ENCODE measurements at places on chromosomes 11 and 22. TPM values are rescaled to one million over a fixed set of nuclear protein-coding genes. Genes with fewer than 3 reads are reported as not detected.

The NXPE4 gene
- total RNA-seq: not detected

- DNase-seq: no peak
Measured at GRCh38 chr11:89358761-89359160, 132.4 kb downstream of the NOX4 start.

DNA sequence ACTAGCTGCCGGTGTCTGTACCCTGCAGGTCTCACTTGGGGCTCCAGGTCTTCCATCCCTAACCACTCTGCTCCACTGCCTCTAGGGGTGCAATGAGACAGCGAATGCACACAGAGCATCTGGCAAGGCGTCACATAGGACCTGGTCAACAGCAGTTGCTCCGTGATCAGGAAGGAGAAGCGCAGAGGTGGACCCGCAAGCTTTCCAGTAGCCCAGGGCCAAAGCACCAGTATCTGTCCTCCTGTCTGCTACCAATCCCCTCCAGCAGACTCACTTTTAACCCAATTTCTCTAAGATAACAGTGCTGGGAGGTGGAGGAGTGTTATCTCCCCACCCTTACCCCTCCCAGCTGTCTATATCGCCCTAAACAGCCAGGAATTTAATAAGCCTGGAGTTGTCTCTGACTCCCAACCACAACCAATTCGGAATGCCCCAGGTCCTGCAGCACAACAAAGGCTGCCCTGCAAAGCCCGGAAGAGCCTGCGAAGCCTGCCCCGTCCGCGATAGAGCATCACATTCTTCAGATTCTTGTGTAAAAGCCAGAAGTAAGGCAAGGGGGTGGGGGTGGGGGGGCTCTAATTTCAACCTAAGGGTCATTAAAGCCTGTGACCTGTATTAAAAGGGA is 19.3 kb downstream of the MYH9 start:
- no peak for DNase-seq

The ARHGEF17 gene
- 113 TPM for total RNA-seq

- DNase-seq: no peak
Measured at GRCh38 chr11:23284631-23285030, 424.4 kb upstream of the CCDC179 start.

DNA sequence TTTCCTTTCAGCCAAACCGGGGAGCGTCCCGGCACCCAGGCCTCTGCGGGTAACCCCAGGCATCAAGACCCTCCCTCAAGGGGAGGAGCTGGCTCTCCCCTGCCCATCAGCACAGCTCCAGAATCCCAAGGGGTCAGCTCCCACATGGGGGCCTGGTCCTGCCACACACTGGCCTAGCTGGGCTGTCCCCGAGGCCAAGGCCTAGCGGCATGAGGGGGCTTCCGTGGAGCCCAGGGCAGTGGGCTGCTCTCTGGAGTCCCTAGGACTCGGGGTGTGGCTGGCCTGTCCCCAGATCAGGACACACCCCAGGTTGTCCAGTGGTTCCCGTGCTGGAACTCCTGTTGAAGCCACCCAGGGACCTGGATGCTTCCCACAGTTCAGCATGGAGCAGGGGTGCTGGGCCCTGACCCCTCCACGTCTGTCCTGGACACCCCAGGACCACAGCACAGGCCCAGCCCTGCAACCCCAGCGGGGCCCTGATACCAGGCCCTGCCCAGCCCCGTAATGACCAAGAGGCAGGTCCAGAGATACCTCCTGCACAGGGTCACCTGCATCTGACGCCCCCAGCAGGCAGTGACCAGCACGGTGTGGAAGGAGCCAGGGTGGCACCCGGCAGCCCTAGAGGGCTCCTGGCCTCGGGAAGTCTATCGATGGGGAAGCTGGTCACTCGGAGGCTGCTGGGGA is 5.5 kb downstream of the HRAS start:
- peak; percentile 88 for DNase-seq

GRCh38 chr11:38718659-38719058 is 2120.6 kb upstream of the RAG2 start:
- DNase-seq: no peak

- no peak for DNase-seq
Measured at GRCh38 chr11:119254239-119254638, 48.1 kb downstream of the CBL start.

DNA sequence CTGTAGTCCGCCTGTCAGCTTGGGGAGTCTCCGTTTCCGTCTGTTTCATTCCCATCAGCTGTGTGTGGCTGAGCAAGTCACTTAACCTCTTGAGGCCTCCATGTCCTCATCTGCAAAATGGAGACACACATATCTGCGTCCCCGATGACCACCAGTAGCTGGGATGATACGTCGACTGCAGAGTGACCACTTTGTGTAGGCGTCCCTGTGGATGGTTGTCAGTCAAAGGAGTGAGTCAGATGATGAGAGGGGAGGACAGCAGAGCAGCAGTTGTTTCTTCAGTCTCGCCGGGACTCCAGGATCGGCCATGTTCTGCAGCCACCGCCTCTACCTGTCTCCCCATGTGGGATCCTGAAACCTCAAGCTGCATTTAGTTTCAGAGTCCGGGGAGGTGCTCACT is 19.9 kb downstream of the MGAT3 start:
- no peak for DNase-seq

The SEPTIN5 gene
- 214 TPM for total RNA-seq

DNA sequence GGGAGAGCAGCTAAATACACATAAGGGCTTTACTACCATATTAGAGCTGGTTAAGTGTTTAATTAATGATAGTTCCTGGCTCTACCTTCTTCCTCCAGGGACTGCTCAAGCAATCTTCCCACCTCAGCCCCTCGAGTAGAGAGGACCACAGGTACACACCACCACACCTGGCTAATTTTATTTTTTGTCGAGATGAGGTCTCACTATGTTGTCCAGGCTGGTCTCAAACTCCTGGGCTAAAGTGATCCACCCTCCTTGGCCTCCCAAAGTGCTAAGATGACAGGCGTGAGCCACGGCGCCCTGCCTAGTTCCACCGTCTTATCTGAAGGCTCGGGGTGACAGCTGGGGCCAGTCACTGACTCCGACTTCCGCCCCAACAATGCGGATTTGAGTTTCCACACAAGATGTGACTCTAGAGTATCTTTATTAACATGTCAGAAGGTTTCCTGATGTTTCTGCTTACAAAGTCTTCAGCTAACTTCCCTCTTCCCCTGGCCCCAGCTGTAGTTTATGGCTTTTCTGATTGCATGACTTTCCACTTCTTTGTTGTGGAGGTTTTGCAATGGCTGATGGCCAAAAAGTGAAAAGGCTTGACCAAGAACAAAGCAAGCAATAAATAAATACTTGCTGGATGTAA is 16.8 kb downstream of the TPST2 start:
- DNase-seq: no peak
